ENCODE measurements at places on chromosomes 4 and X.

DNA sequence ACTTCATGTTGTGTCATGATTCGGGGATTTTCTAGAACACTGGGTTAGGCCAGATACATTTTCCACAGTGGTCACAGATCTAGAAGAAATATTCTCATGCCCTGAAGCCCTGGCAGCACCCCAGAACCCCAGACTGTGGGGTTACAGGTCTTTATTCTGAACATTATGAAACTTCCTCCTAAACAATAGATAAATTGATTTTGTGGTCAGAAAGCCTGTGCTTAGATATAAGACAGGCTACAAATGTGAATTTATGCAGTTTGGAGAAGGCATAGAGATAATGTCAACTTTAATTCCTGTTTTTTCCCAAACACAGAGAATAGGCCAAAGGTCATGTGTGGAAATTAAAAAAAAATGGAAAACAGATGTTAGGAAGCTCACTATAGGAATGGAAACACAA lies 492.9 kb downstream of the SPRY1 start:
- no peak for DNase-seq

GRCh38 chr4:56750231-56750630 lies 69.1 kb upstream of the HOPX start:
- DNase-seq = no peak

DNA sequence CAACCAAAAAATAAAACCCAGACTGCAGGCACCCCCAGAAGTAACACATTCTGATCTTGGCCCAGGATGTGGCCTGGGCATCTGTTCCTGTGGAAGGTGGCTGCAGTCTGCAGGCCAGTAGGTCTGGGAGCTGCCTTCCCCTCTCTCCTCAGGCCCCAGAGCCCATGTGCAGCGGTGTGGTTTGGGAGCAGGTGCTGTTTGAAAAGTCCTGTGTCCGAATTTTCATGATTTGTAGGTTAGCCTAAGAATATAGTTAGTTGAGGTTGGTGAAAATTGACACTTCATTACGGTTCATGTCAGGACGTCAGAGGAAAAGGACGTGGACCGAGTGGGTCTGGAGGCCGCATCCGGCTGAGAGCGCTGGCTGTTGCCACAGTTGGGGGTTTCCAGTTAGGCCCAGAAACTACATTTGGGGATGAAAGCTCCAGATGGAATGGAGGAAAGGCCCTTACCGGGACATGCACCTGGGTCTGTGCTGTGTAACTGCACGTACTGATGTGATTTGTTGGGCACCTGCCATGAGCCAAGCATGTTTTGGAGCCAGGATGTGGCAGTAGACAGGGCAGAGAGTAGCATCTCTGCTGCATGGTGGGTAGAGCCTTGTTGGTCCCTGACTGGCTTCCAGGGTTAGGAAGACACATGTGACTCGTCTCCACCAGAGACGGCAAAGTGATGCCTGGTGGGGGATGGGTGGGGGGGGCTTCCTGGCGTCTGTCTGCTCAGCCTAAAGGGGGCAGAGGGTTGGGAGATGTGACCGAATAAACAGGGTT lies 21.7 kb upstream of the HGFAC start:
- DNase-seq = no peak

DNA sequence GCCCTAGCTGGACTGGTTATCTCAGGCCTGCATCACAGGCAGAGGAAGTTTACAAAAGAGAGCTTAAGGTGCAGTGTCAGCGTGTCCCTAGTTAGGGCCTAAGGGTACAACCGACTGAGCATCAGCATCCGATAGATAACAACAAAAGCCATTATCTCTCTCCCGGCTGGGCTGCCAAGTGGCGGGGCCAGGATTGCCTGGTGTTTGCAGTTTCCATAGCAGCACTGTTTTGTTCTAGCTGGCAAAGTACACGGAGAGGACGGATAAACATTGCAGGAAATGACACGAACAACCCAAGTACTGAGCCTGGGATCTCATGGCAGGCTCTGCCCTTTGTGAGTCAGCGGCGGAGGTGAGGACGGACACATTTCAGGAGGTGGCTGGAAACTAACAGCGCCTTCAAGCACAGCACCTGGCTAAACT lies 104.7 kb upstream of the NOCT start:
- peak; percentile 13 for DNase-seq

GRCh38 chr4:15809466-15809865 lies 31.3 kb downstream of the CD38 start:
- DNase-seq = no peak

DNA sequence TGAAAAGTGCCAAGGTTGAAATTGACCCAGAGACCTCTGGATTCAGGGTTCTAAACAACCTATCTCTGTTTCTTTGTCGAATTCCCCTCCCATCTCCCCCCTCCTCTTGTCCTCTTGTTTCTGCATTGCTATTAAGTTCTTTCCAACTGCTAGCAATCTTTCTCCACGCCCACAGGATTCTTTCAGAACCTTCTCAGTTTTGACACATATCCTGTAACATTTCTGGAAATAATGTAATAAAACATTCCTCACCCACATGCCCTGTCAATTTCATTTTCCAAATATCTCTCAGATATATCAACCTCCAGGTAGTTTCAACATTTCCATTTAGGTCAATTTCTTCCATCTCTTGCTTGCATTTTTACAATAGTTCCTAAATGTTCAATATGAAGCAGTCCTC lies 1105.9 kb downstream of the ARAP2 start:
- DNase-seq = no peak

DNA sequence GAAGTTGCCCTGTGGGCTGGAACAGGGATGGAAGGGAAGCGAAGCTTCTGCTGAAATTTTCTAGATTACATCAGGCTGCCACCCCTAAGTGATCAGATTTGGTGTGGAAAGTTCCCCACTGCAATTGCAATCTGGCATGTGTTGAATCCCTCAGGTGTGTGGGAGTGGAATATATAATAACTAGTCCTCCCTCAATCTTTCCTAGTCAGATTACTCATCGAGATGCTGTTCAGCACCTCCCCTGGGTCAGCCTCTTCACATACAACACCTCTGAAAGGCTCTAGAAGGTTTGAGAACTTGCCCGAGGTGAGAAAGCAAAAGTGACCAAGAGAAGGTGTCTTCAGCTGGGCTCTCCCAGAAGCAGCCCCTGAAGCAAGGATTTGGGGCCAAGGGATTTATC lies 336.8 kb downstream of the BCOR start:
- no peak for DNase-seq

Measured in NCI-H446 (cell line).